D721Med (cell line): ENCODE measurements at places on chromosomes 6 and 20.

DNA sequence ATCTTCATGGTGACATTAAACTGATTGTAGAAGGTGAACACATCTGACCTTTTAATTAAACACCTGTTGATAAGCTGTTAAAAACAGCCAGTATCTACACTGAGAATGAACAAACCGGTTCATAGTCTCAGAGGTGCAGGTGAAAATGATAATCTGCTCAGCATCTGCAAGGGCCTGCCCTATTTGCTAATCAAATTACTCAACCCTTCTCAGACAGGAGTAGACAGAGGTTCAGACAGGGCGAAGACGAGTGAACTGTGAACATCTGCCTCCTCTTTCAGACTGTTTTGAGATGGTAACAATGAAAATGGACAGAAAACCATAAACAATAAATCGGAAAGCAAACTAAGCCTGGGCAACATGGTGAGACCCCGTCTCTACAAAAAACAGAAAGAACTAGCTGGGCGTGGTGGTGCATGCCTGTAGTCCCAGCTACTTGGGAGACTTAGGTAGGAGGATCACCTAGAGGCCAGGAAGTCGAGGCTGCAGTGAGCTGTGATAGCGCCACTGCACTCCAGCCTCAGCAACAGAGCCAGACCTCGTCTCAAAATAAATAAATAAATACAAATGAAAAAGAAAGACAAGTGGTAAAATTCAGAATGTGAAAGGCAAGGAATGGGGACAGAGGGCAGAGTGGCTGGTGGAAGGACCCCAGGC, 55.9 kb downstream of the NINL start:
- DNase-seq, result no peak

DNA sequence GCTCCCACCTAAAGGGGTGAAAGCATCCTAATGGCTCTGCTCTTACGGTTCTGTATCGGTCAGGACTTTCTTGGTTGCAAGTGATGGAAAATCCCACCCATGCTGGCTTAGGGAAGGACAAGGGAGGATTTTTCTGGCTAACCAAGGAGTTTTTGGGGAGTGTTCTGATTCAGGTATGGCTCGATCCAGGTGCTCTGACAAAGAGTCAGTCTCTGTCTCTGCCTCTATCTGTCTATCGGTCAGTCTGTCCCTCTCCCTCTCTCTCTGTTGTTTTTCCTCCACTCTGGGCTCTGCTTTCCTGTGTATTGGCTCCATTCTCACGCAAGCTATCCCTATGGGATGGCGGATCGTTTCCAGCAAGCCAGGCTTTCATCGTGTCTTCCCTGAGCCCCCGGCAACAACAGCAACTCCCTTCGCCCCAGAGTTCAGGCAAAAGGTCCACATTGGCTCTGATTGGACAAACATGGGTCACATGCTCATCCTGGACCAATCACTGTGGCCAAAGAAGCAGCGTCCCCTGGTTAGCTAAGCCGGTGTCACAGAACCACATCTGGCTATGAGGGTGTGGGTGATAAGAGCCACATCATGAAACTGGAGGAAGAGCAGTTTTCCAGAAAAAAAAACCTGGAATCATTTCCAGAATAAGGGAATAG, 160.3 kb downstream of the BMP7 start:
- DNase-seq, result no peak

DNA sequence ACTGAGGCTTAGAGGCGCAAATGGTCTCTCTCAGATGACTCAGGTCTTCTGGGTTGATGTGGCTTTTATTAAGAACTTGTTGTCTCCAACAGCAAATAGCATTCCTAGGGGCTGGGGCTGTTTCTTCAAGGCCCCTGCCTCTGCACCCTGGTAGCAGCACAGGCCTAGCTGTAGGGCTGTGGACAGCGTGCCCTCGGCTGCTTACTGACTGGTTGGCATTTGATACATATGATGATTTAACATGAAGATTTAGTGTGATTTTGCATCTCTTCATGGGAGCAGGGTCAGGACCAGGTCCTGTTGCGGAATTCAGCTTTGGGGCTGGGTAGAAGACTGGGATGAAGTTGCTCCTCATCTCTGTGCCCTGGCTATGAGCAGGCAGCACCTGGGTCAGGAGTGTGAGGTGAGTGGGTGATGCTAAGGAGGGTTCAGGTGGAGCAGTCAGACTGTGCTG, 24.3 kb upstream of the IER3 start:
- DNase-seq, result no peak

DNA sequence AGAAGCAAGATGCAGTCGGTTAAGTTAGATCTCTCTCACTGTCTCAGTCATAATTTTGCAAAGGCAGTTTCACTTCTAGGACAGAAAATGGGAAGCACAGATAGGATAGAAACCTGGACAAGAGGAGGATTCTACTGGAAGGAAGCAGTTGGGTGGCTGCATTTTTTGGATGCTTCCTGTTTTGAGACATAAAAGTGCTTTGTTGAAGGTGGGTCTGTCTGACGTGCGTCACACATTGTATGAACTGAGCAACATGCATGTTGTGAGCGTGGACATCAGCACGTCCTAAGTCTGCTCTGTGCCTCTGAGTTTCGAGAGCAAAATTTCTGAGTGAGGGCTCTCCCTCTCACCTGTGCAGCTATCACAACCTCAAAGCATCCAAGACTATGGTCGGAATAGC, 68.7 kb upstream of the SNX9 start:
- no peak for DNase-seq

DNA sequence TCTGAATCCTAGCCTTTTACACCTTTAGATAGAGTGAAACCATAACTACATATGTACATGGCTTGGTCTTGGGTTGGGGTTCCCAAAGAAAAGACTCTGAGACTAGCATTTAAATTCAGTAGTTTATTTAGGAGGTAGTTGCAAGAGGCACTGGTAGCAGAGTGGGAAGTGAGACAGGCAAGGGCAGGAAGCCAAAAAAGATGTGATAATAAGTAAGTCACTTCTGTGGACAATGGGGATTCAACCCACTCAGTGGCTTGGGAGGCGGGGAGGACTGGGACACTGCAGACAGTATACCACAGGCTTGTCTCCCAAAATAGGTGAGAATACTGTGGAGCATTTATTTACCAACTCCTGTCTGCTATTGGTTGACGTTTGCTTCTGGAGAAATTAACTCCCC, 131.9 kb downstream of the SLC24A3 start:
- no peak for DNase-seq

DNA sequence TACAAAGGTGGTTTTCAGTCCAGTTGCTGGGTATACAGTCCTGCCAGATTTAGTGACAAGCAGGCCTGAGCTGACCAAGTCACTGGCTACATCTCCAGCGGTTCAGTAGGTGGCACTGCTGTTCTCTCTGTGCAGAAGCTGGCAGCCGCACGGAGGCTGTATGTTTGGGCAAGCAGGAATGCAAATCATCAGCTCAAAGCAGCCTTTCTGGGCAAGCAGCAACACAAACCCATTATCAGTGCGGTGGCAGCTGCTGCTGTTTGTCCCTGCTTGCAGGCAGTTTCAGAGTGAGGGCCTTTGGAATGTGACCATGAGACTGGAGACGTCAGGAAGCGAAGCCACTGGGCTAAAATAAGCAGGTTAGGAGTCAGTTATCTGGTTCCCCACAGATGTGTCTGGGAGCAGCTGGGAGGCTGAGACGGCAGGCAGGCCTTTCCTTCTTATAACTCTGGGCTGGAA, 72.5 kb downstream of the TXLNB start:
- peak; percentile 34 for DNase-seq

DNA sequence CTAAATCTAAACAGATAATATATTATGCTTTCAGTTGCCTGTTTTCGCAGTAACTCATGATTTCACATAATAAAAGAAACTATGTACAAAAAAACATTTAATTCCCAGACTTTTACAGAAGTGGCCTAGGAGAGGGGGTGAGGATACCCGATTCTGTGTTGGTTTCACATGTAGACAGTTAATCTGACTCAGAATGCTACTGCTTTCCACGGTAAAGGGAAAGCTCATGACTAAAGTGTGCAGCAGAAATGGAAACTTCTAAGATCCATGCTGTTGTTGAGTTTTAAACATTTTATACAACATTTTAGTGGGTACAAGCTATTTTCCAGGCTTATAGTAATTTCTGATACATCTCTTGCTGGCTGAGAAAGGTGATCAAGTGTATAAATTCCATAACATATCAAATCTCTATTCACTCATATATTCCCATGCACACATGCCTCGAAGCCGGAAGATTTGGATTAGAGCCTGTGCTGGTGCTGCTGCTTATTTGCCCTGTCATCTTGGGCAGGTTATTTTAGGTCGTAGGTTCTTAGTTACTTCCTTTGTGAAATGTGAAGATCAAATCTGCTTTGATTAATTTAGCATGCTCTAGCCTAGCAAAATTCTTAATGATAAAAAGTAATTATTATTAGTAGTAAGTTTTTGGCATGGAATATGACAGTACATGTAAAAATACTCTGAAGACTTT, 896.7 kb upstream of the MAP3K7 start:
- DNase-seq, result no peak

- no peak for DNase-seq
Observed at GRCh38 chr20:25278636-25279361, 30.9 kb downstream of the PYGB start.

- no peak for DNase-seq
Observed at GRCh38 chr6:141634269-141634668, 498.5 kb upstream of the GJE1 start.

- no peak for DNase-seq
Observed at GRCh38 chr6:13766201-13766634, 48.1 kb downstream of the MCUR1 start.

- no peak for DNase-seq
Observed at GRCh38 chr6:12363651-12364381, 73.7 kb downstream of the EDN1 start.

GRCh38 chr6:75830959-75831885, 82.2 kb downstream of the MYO6 start:
- DNase-seq, result no peak

- DNase-seq, result no peak
Observed at GRCh38 chr6:77448546-77448945, 14.7 kb downstream of the HTR1B start.

DNA sequence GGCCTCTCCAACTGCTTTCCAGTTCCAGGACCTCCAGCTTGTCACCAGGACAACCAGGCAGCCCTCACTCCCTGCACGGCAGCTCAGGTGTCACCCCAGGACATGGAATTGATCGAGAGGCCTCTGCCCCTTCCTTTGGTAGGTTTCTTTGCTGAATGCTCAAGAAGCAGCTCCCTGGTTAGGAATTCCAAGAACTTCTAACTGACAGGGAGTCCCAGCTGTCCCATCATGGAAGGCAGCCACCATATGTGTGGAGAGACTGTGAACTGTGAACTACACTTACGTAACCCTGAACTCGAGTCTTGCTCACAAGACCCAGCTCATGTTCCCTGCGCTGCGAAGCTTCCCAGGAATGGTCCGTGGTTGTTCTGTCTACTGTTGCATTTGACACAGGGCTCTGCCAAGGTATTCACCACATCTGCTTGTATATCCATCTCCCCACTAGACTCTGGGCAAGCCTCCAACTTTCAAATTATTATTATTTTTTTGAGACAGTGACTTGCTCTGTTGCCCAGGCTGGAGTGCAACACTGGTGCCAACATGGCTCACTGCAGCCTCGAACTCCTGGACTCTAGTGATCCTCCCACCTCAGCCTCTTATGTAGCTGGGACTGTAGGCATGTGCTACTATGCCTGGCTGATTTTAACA, 35.7 kb downstream of the MGME1 start:
- no peak for DNase-seq

DNA sequence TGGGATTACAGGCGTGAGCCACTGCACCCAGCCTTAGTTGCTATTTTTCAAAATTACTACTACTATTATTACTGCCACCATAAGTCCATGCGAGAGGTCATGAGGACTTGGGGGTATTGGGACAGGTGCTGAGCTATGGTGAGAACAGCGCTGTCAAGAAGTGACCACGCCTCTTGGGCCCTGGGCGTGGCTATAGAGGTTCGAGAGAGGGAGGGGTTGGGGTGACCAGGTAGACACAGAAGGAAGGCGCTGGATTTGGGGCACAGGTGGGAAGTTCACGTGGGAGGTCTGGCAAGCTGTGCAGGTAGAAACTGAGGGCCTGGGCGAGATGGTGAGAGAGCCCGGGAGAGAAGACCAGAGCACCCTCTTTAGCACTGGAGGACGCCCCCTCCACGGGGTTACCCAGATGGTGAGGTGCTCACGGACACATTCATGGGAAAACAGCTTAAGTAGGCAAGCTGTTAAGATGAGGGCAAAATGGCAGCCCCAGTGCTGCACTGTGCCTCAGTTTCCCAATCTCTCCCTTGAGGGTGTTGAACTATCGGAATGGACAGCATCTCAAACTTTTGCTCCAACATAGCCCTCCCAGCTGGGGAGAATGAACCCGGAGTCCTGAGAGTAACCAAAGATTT, 61.0 kb downstream of the RAB44 start:
- DNase-seq, result no peak

DNA sequence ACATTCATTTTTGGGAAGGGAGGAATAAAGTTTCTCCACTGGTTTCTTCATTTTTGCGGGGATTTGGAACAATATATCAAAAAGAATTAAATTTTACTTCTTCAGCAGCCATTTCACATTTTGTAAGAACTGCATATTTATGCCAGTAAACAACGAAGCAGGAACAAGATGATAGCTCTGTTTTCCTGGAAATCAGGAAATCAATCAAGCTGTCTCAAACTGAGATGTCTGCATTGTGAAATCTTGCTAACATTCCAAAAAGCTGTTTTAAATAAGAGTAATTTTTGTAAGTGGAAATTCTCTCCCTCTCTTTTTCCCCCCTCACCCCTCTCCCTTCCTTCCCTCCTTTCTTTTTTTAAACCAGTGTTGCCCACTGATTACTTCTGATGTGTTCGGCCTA, 20.0 kb downstream of the MAPK13 start:
- DNase-seq, result no peak

DNA sequence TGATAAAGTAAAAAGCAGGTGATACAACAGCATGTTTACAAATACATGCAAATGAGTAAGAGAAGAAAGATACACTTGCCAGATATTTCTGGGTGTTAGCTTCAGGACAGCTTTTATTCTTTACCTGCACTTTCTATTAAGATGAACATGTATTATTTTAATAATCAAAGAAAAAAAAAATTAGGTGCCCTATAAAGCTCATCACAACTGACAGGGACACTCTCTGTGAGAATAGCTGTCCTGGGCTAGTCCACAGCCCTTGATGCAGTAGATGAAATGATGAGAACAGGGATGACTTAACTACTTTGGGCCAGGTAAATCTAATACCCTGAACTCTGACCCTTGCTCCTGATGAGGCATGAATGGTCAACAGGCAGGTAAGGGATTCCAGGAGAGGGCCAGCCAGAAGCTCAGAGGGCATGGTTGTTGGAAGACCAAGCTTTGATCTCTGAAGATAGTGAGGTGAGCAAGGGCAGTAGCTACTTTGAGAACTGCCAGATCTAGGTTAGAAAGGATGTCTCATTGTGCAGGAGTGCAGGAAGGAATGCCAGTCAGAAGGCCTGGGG, 15.6 kb downstream of the NSFL1C start:
- DNase-seq, result no peak

GRCh38 chr20:57167971-57168701, 98.3 kb downstream of the BMP7 start:
- DNase-seq, result no peak
